ENCODE measurements at places on chromosomes 7 and 10.

- DNase-seq: no peak
These were observed 140.4 kb upstream of the NPY start for GRCh38 chr7:24143547-24143946.

DNA sequence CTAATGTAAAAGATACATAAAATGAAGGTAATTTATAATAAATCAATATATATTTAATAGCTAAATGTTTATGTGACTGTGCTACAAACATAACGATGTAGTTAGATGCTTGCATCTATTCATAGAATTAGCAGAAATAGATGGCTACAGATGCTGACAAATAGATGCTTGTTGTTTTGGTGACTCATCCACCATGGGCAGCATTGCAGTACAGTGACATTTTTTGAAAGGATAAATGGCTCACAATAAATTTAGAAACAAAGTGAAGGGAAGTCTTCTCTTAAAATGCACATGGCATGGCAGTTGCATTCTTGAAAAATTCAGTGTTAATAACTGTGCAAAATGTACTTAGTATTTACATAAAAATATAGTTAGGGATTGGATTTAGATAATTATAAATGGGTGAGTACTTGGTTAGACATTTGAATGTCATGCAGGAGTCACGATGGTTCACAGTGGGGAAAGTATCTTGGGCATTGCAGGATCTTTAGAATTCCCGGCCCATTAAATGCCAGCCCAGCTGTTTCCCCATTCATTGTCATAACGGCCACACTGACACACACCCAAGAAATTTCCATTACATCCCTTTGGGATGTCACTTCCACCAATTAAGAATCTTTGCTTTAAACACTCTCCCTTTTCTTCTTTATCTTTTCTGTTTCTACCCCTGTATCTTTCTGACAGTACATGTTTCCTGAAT lies 564.1 kb downstream of the ATRNL1 start:
- no peak for DNase-seq

GRCh38 chr10:12391206-12391605 lies 41.9 kb downstream of the CAMK1D start:
- no peak for DNase-seq

DNA sequence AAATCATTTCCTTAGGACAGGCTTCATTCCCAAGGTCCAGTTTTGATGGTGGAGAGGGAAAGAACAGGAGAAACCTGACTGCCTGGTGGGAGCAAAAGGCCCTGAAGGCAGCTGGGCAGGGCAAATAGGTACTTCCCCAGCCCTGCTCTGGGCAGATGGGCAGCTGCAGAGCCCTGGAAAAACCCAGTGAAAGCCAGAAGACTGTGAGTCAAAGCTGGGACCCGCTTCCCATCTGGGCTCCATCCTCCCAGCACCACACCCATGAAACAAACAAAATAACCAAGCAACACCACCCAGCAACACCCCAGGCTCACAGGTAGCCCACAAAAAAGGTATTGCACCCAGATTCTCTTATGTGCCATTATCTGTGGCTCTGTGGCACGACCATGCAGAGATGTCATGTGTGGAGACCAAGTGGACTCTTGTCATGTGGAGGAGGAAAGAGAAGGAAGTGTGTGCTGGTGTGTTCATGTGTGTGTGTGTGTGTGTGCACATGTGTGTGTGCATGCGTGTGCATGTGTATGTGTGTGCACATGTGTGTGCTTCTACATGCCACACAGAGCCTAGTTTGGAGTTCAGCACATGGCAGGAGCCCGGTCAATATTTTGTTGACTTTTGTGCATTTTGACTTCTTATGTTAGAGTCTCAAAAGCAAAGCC lies 9.8 kb downstream of the CLRN3 start:
- DNase-seq: no peak

DNA sequence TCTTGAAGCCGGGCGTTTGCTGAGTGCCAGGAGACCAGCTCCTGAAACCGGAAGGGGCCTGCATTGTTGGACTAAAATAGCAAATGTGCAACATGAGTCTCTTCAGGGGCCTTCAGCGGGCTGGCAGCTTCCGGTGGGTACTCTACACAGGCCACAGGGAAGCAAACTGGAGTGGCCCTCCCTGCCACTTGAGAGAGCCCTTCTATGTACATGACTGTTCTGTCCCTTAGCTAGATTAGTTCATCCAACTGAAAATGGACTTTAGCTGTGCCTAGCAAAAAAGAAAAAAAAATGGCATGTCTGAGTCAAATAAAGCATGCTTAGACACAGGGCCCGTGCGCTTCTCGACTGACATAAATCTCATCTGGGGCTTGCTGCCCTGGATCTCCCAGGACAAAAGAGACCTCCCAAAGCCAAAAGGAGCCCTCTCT lies 115.3 kb upstream of the TCF7L2 start:
- no peak for DNase-seq

GRCh38 chr10:1403508-1404322 lies 333.6 kb downstream of the ADARB2 start:
- DNase-seq: peak; percentile 4

DNA sequence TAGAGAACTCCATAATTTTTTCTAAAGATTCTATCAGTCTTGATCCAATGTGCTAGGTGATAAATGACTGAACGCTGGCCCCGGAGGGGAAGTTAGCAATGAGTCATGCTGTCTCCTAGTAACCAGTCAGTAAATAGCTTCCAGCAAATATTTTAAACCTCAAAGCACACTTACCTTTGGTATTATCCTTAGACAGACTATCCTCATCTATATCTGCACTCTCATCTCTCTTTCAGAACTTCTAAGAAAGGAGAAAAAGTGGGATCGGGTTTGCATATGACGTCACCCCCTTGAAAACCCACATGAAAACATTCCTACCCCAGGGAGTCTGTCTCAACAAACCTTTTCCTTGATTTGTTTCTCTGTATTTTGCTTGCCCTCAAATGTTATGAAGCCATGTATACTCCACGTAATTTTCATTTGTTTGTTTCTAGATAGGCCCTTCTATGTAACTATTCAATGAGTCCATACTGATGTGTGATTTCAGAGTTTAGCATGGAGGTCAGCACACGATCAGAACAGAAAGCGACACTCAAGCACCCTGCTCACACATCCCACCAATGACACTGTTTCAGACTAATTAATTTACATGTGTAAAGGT lies 174.9 kb upstream of the NRP1 start:
- peak; percentile 56 for DNase-seq

GRCh38 chr10:76881477-76882220 lies 756.0 kb downstream of the KCNMA1 start:
- no peak for DNase-seq

- DNase-seq: peak; percentile 97
These were observed 3.0 kb downstream of the IRF5 start for GRCh38 chr7:128940494-128941322.

- DNase-seq: no peak
These were observed 27.2 kb downstream of the C1GALT1 start for GRCh38 chr7:7209412-7210050.

GRCh38 chr7:124275411-124275810 lies 242.5 kb upstream of the TMEM229A start:
- DNase-seq: no peak

DNA sequence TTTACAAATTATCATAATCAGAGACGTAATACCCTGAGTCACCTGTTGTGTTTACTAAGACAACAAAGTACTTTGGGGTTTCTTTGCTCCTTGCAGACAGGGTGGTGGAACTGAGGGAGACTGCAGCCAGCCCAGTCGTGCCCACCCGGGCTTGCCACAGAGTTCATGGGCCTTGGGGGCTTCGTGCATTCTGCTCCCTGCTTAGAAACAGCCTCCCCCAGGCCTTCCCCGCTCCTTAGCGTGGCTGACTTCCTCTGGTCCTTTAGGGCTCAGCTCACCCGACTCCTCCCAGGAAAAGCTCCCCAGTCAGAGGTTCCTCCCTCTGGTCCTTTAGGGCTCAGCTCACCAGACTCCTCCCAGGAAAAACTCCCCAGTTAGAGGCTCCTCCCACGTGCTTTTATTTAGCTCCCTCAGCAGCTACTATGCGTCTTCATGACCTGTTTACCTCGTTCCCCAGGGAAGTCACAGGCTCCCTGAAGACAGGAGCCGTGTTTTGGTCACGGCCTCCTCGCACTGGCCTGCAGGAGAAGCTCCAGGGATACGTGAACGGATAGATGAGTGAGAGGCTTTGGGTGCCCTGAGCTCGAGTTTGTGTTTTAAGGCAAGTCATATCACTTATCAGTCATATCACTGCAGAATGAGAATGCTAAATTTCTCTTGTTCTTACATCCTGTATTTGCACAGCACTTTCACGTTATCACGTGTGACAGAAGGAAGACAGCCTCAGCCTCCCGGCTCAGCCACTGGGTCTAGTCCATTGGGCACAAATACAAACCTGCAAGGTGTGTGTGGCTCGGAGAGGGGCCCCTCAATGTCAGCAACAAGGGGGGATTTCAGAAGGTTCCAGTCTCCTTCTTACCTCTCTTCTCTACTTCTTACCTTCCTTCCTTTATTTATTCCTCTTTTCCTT lies 52.7 kb upstream of the VIPR2 start:
- peak; percentile 94 for DNase-seq

DNA sequence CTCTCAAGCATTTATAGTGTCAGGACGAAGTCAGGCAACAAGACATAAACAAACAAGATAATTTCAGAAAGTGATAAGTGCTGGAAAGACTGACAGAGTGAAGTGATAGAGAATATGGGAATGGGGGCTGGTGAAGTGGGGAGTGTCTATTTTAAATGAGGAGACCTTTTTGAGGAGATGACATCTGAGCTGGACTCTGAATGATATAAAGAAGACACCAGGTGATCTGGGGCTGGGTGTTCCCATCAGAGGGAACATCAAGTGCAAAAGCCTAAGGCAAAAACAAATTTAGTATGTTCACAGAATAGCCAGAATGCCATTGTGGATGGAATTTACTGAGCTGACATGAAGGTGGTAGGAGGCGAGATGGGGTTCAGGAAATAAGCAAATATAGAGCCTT lies 83.4 kb downstream of the PPP1R3A start:
- DNase-seq: no peak

GRCh38 chr10:110456523-110457091 lies 41.1 kb upstream of the DUSP5 start:
- DNase-seq: no peak

GRCh38 chr7:151999424-152000090 lies 25.9 kb upstream of the GALNT11 start:
- DNase-seq: no peak

DNA sequence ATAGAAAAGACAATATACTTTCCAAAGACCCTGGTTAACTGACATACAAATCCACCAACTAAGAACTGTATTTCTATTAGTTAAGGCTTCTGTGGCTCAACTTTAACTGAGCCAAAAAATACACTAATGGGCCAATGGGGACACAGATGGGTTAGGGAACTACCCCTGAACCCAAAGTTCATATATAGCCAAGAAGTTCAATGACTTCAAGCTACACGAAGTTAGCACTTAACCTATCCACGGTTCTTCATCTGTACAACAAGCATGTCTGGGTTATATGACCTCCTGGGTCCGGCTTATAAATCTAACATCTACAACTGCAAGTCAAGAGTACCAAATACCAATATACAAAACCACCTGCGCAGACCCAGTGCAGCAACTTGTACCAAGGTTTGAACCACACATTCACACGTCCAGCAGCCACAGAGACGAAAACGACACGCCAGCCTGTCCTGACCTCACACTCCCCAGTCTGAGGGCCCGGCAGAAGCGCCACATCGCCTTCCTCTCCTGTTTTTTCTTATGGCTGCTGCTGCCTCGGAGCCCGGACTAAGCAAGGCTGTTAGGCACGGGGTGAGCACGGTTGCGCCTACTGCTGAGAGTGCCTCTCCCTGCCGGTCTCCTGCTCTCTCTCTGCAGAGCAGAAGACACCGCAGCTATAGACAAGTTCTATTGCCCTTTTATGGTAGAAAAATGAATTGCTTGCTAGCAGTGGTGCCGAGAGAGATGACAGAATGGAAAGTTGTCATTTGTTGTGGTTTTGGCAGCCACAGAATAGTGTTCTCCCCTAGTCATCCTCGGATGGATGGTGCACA lies 86.3 kb downstream of the RNF216 start:
- no peak for DNase-seq

DNA sequence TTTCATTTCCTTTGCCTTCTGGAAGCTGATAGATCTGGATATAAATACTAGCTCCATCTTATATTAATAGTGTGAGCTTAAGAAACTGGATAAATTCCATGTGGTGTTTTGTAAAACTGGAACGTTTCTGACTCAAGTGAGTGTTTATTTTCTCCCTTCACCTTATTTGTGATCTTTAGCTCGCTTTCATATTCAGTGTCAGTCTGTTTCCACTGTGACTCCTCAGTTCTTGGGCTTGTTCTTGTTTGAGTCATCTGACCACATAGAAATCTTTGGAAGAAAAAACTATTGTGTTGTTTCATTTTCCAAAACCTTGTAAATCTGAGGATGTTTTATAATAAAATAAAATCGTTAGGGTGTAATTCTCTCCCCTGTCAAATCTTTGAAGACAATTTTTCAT lies 186.4 kb downstream of the POLR1F start:
- no peak for DNase-seq

- DNase-seq: no peak
These were observed 20.6 kb upstream of the CELF2 start for GRCh38 chr10:10996966-10997620.

GRCh38 chr10:29356931-29357330 lies 68.1 kb downstream of the LYZL1 start:
- no peak for DNase-seq

GRCh38 chr7:32319012-32319382 lies 171.2 kb downstream of the LSM5 start:
- no peak for DNase-seq

- no peak for DNase-seq
These were observed 20.1 kb upstream of the TBXAS1 start for GRCh38 chr7:139808846-139809442.

DNA sequence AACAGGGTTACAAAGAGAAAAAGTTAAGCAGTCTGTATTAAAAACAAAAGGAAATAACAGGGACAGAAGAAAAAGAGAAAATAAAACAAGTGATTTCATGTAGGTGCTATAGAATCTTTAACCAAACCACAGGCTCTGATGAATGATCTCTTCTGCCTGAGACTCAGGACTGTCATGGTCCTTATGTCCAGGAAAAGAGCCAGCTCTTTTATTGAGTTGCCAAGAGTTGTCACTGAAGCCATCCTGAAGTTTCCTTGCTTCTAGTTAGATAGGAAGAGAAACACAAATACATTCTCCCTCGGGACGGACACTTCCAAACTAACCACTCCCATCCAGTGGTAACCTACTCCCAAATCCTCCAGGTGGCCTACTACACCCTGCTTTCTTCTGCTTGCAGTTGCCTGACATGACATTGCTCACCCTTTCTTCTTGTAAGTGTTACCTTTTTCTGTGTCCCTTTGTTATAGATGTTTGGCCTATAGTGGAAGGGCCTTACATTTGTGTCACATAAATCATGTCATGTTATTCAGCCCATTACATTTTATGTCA lies 346.7 kb downstream of the NRG3 start:
- DNase-seq: peak; percentile 6

- DNase-seq: no peak
These were observed 31.3 kb downstream of the THNSL1 start for GRCh38 chr10:25047591-25048301.

- DNase-seq: no peak
These were observed 31.3 kb downstream of the PLXNA4 start for GRCh38 chr7:132544999-132545398.

GRCh38 chr10:97538411-97538810 lies 34.2 kb upstream of the ANKRD2 start:
- no peak for DNase-seq

GRCh38 chr7:5711409-5711808 lies 70.1 kb downstream of the RNF216 start:
- DNase-seq: no peak

Measured in NB4 (cell line).